Astrocyte (in vitro differentiated cells and primary cell): ENCODE measurements at places on chromosomes 7 and 10. TPM values are rescaled to one million over a fixed set of nuclear protein-coding genes. Genes with fewer than 3 reads are reported as not detected.

PDZD7 gene
- total RNA-seq: 2.2 and 4.5 TPM in 2 replicates

ZNF467 gene
- 16.5 and 16.6 TPM in 2 replicates for total RNA-seq

AKR1E2 gene
- total RNA-seq: 0.91 and 1.4 TPM in 2 replicates

SLC29A3 gene
- 3.2 and 3.4 TPM in 2 replicates for total RNA-seq

PKD2L1 gene
- not detected in 2 replicates for total RNA-seq
